ENCODE measurements at places on chromosomes 3 and 15.
A peak's percentile ranks its signal among the peaks of the same experiment; 100 is the strongest.

DNA sequence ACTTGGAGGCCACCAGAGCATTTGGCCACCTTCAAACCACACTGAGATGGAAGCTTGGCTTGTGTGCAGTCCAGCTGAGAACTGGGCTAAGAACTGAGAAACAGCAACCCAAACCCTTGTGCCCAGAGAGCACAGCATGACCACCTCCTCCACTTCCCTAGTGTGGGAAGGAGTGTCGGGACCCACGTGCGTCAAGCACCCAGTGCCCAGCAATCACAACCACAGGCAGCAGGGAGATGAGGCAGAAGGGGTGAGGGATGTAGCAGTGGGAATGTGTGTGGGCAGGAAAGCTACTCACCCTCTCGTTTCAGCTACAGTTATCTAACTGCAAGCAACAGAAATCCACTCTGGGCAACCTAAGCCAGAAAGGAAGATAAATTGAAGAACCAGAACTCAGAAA is 25.0 kb upstream of the RFTN1 start:
- DNase-seq: no peak

DNA sequence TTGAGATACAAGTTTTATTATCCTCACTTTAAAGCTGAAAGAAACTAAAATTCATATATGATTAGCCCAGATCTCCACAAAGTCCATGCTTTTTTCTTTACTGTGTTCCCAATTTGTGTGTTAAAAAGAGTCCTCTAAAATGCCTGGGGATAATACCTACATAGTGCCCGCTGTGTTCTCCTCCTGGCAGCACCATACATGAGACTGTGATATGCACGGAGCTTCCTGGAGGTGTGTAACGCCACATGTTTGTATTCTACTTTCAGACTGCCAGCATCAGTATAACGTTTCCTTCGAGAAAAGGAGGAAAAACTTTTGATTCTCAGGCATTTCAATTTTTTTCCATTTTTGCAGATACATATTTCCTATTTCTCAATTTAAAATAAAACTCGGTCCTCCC is 273.3 kb upstream of the TGFBR2 start:
- DNase-seq: no peak

- DNase-seq: no peak
These were observed 15.7 kb upstream of the ETV5 start for GRCh38 chr3:186124592-186124991.

GRCh38 chr3:113241292-113242095 is 30.1 kb downstream of the BOC start:
- peak; percentile 59 for DNase-seq

- DNase-seq: peak; percentile 39
These were observed 4.5 kb downstream of the SMC4 start for GRCh38 chr3:160403796-160404470.

DNA sequence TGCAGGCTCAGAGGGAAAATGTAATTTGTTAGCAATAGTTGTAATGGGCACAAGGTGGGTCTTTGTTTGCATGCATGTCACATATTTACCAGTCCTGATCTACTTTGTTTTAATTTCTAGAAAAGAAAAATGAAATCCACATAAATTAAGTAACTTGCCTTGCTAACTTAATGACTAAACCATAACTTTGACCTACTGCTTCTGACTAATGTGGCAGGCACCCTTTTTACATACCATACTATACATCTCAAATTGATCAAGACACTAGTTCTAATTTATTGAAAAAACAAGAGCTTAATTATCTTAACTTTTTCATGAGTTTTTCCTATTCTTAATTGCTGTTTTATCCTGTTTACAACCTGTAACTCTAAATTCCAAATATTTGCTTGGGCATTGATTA is 93.2 kb downstream of the ATP11B start:
- DNase-seq: peak; percentile 33

GRCh38 chr3:168155303-168155702 is 59.6 kb upstream of the GOLIM4 start:
- no peak for DNase-seq

- DNase-seq: peak; percentile 77
These were observed 53.4 kb upstream of the XRN1 start for GRCh38 chr3:142501004-142501926.

DNA sequence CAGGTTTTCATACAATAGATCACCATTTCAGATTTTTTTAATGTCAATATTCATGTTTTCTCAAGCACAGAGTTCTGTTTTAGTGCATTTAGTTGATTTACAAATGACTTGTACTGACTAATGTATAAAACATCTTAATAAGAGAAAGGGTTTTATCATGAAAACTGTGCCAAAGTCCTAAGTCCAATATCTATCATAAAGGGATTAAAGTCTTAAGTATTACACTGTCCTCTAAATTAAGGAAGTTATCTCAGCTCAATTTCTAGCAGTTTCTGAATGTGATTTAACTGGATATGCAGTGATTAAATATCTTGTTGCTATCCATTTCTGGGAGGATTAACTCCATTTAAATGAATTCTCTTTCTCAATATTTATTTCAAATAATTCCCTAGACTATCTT is 381.1 kb upstream of the CNTN4 start:
- DNase-seq: no peak

DNA sequence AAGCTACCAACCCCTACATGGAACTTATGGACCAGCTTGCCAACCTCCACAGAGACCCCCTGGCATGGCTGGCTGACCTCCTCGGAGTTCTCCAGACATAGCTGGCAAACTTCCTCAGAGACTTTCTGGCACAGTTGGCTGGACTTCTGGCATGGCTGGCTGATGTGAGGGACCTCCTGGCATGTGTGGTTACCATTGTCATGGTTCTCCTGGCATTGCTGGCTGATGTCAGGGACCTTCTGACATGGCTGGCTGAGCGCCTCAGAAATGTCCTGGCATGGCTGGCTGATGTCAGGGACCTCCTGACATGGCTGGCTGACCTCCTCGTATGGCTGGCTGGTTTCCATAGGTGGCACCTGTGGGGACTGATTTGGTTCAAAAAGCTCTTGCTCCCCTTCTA is 17.5 kb downstream of the MAP1A start:
- DNase-seq: no peak

DNA sequence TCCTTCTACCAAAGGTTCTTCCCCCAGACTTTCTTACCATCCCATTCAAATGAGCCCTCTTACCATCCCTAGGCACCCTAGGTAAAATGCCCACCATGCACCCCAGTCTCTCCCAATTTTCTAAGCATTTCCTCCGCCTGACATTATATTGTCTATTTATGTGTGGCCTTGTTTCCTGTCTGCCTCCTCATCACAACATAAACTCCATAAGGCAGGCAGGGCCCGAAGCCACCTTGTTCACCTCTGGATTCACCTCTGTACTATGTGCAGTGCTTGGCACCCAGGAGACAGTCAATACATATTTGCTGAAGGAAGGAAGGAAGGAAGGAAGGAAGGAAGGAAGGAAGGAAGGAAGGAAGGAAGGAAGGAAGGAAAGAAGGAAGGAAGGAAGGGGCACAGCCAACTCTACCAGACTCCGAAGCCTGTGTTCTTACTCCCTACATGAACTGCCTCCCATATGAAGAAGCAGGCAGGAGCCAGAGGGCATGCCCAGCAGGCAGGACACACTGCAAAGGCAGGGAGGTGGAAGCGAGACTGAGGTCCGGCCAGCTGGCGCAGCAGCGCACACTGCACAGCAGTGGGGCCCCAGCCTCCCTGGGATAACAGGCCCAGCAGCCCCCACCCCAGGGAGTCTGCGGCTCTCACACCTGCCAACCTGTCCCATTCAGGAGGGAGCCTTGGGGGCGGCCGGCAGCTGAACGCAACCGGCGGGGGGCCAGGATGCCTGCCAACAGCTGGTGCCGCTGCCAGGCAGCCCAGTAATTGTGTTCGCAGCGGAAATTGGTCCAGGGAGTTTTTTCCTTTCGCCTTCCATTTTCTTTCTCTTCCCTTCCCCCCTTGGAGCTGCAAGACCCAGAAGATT is 106.0 kb upstream of the LINGO1 start:
- DNase-seq: no peak

- peak; percentile 92 for DNase-seq
These were observed 133.3 kb downstream of the MYLK start for GRCh38 chr3:123750659-123751420.

DNA sequence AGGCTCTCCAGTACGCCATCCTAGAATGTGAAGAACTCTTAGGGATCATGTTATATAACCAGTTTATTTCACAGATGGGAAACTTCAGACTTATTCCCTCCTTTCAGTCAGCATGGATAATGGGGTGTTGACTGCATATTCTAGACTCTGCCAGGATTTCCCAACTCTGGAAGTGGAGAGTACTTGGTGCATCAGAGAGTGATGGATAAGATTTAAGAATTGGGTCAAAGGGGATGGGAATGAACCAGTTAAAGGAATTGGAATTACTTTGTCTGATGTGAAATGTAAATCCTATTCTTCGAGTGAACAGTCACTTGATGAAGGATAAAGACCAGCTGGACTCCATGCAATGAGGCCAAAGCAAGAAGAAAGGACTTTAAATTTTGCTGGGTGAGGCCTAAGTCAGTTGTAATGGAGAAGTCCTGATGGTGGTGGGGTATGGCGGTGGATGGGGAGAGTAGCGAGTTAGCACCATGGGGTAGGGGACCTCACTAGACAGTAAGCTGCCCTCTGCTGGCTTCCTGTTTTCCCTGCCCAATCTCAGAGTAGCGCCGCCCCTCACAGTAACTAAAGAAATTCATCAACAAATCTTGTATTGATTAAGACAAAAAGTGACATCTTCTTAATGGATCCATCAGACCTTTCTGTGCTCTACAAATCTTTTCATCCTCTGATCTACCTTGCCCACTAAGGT is 7.3 kb upstream of the CACNA1D start:
- DNase-seq: no peak

- DNase-seq: peak; percentile 10
These were observed at the start of gene CHRNB4 for GRCh38 chr15:78641102-78641748. Gene CHRNB4, minus strand, starts transcription at chr15:78641210. Its CDS starts 77 bp downstream, at chr15:78641133.

DNA sequence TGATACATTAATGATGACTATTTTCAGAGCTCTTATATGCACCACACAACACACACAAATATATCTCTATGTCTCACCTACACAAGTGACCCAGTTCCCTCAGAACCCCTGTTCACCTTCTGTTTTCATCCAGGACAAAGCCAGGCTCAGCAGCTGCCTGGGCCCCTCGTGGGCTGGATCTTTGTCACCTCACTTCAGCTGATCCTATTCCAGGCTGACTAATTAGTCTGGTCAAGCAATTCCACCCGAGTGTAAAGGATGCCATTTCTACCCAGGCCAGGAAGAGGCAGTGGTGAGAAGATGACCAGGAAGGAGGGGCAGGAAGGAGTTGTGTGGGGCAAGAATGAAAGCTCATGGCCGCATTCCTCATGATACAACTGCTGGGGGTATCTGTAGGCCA is 62.3 kb downstream of the DHX30 start:
- peak; percentile 35 for DNase-seq

DNA sequence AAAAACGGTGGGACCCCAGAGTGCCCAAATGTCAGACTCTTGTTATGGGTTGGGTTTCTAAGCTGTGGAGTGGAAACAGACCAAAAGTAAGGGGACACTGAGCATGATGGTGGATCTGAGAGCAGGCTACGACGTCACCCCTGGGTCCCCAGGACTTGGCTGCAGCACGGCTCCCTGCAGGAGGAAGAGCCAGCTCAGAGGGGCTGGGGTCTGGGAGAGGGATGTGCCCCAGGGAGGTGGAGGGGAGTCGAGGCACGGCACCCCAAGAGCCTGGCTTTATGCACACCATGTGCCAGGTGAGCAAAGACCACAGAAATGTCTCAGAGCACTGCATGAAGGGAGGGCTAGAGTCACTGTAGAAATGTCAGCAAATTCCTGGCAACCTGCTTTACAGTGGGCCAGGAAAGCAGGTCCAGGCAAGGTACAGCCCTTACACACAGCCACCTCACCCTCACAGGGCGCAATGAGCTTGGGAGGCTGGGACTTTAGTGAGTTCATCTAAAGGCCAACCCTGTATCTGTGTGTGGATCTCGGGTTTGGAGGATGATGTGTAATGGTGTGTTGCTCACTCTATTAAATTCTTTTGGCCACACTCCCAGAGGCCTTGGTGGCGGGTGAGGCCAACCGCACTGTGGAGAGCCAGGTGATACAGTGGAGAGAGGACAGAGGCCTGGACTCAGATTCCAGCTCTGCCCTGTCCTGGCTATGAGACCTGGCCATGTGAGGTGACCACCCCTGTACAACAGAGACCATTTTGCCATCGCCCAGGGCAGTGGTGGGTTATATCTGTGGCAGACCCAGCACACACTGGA is 14.1 kb downstream of the CTSH start:
- DNase-seq: peak; percentile 98

DNA sequence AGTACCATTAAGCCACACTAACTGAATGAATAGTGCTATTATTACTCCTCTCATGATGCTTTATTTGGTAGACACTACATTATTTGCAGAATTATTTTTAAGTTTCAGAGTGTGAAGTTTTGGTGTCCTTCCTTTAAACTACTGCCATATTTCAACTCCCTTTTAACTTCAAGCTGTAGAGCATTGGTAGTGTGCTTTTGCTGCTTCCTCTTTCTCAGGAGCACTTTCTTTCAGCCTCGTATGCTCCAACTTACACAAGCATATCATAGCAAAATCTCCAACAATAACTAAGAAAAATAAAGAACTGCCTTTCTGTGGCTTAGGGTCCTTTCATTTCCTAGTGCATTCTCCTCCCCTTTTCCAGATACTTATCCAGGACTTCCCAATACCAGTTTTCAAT is 476.4 kb upstream of the AGTR1 start:
- DNase-seq: no peak

DNA sequence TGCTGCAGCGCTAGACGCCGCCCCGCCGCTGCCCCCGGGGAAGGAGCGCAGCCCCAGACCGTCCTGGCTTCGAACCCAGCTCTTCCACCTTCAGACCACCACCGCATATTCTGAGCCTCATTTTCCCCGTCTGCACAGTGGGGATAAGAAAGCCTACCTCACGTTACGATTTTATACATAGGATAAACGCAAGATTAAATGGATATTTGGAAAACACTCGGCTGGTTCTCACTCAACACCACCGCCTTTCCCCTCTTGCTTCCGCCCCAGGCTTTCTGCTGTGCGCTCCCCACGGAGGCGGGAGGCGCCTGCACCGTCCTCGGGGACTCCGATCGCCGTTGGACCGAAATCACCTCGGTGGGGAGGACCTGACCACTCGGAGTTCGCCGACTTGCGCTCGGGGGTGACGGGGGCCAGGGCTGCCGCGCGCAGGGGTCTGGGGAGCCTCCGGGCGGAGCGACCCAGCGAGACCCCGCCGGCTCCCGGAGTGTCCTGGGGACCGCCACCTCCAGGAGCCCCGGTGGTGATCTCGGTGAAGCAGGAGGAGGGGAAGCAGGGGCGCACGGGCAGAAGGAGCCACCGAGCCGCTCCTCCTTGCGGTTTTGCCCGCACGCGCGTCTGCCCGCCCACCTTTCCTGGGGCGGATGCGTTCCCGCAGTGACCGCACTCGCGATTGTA is 4.0 kb downstream of the FBXL22 start:
- peak; percentile 70 for DNase-seq

- peak; percentile 64 for DNase-seq
These were observed 12.4 kb downstream of the AMIGO3 start for GRCh38 chr3:49707113-49707480.

- no peak for DNase-seq
These were observed 238.8 kb downstream of the GAP43 start for GRCh38 chr3:115862099-115862498.

DNA sequence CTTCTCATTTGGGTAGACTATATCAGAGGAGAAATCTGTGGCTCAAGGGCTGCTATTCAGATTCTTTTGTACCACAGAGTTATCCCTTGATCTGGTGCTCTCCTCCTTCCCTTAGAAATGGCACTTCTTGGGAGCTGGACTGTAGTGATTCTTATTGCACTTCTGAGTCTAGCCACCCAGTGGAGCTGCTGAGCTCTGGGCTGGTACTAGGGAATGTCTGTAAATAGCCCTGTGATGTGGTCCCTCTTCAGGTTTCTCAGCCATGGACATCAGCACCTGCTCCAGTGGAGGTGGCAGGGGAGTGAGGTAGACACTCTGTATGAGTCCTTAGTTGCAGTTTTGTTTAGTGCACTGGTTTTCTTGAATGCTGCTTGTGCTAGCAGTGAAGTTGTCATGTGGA is 1292.6 kb downstream of the SI start:
- DNase-seq: no peak
